ENCODE measurements at places on chromosomes 3 and 15.

DNA sequence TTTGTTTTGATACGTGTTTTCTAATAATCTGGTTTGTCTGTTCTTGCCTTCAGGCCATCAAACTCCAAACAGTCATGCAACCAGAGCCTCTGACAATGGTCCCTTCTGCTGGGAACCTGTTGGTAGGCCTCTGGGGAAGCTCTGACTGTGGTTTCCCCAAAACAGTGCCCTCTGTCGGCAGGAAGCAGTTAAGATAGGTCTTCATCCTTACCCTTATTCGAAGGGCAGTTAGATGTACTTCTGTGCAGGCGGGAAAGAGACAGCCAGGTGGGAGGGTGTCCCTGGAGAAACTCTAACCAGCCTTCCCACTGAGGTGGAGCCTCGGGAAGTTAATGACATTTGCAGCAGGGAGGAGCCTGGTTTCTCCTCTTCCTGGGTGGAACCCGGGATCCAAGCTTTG lies 81.6 kb upstream of the CHMP2B start:
- peak; percentile 53 for DNase-seq

DNA sequence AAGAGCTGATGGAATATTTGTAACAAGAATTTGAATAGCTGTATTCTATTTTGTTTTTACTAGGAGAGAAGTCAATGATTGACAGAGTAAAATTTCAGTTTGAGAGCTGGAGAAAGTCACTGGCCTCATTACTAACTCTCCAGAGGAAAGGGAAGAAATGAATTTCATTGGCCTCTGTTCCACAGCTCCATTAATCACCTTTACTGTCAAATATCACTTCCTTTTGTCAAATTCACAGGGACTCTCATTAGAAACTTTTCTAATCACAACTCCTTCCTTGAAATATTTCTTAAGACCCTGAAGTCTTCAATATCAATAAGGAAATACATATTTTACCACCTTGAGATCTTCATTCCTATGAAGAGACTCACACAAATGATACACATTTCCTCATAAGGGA lies 379.9 kb upstream of the RASGRP1 start:
- DNase-seq: no peak

DNA sequence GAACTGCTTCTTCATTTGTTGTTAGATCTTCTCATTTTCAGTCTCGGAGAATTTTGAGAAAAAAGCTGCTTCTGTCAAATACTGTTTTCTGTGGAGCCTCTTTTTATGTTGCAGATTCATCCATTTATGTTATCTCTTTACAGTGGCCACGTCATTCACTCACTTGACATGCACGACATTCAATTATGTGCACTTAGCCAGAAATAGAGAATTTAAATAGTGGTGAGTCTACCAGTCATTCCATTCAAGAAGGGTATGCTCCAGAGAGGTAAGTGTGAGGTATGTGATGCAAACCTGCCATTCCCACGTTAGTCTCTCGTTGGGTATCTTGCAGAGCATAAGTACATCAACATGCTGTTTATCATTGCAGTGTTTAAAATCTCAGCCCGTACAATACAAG lies 9.8 kb downstream of the ARPP19 start:
- no peak for DNase-seq

GRCh38 chr3:81531263-81531662 lies 230.2 kb downstream of the GBE1 start:
- no peak for DNase-seq

GRCh38 chr3:108297647-108298046 lies 1.3 kb downstream of the HHLA2 start:
- no peak for DNase-seq

DNA sequence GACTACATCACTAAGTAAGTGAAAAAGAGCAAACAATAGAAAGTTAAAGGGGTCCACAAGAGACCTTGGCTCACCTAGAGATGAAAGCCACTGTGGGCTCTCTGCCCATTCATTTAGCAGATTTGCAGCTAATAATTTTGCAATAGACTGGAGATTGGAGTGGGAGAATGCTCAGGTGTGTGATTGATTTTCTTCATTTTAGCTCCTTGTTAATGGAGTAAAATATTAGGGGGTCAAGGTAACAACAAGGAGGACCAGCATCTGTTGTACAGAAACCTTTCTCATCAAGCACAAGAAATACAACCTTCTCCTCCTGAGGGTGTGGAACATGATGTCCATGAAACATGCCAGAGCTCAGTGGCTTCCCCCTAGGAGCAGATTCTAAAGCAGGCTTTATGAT lies 63.2 kb downstream of the TMEM266 start:
- no peak for DNase-seq

DNA sequence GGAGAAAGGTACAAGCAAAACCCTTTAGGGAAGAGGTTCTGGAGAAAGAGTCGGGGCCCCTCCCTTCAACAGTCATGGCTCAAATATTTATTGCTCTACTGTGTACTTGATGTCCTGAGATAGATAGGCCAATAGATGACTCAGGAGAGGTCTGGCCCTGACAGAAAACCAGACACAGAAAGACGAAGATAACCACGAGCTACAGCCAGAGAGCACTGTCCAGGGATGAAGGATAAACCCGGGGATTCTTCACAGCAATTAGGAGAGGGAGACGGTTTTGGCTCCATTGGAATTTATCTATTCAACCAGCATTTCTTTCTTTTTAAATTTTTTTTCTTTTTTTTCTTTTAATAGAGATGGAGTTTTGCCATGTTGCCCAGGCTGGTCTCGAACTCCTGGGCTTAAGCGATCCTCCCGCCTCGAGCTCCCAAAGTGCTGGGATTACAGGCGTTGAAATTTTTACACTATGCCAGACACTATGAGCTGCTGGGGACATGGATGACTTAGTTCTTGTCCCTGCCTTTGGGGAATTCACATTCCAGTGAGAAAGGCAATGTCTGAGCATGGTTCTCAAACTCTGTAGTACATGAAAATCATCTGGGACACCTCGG lies 4.6 kb upstream of the CIDEC start:
- peak; percentile 92 for DNase-seq

- DNase-seq: no peak
Observed at GRCh38 chr15:38690216-38690615, 125.6 kb upstream of the RASGRP1 start.

DNA sequence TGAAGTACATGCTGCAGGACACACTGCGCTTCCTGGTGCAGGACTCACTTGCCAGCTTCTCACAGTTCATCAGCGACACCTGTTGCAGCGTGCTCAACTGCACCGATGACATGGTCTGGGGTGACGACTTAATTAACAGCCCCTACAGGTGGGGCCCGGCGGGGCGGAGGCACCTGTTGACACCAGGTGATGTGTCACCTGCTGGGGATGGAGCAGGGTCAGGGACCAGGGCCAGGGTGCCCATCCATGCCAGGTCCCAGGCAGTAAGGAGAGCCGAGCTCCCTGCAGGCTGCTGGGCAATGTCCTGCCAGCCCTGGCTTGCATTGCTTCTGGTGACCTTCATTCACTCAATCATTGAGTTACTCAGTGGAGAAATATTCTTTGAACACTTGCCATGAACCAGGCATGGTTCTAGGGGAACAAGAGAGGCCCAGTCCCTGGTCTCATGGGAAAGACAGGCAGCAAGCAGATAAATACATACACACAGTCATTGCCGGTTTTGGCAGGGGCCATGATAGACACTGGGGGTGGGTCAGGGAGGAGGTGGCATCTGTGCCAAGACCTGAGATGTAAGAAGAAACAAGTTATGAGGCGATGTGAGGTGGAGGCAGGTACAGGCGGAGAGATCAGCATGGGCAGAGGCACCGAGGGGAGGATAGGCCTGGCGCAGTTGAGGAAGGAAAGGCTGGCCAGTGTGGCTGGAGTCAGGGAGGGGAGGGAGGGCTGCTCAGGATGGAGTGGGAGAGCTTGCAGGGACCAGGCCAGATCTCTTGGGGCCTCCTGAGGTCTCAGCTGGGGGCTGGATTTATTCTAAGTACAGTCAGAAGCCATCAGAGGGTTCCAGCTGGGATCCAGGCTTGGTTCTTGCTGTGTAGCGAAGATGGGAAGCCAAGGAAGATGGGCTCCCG lies 30.8 kb downstream of the DNAH1 start:
- peak; percentile 32 for DNase-seq

- no peak for DNase-seq
Observed at GRCh38 chr3:14684447-14684846, 9.5 kb downstream of the C3orf20 start.

- peak; percentile 28 for DNase-seq
Observed at GRCh38 chr3:56879436-56880215, 77.9 kb upstream of the ARHGEF3 start.

DNA sequence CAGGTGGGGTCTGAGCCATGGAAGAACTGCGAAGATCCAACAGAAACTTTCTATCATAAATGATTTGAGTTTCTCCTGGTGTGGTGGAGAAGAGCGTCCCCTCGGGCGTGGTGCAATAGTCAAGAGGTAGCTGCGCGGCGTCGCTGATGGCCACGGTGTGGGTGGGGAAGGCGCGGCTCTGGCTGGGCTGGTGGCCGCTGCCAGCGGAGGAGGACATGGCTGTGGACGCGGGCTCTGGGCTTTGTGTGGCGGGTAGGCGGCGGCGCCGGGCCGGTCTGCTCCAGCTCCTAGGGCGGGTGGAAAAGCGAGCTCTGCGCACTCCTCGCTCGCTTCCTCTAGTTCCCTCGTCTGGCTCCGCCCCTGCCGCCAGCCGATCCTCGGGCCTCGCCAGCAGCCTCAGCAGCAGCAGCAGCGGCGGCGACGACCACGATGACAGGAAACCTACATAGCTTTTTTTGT lies 5.9 kb downstream of the STARD9 start:
- DNase-seq: peak; percentile 75

GRCh38 chr3:188584162-188584529 lies 430.2 kb downstream of the LPP start:
- peak; percentile 84 for DNase-seq

GRCh38 chr3:187568171-187568570 lies 102.0 kb downstream of the SST start:
- no peak for DNase-seq

GRCh38 chr3:125125821-125126245 lies 70.0 kb upstream of the HEG1 start:
- peak; percentile 58 for DNase-seq

GRCh38 chr15:89111961-89112340 lies 23.7 kb downstream of the ABHD2 start:
- DNase-seq: no peak

DNA sequence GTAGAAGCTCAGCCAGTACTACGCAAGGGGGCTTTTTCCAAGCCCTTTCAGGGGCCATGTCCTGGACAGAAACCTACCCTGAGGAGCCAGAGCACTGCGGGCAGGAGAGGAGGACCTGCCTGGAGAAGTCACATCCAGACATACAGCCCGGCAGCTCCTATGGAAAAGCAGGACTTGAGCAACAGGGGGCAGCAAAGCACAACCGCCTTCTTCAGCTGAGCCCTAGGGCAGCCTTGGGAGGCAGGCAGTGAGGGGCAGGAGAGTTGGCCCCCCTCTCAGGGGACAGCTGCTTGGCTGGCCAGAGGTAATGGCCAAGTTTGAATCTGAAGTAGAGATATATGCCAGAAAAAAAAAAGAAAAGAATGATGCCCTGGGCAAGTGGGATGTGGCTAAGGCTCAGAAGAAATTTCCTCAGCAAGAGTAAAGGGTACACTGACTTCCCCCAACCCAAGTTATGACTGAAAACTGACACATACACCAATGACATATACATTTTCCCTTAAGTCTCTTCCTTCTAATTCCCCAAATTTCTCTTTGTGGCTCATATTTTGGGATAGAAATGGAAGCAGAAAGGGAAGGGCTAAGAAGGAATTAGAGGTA lies 56.9 kb downstream of the CYP19A1 start:
- DNase-seq: peak; percentile 52

- no peak for DNase-seq
Observed at GRCh38 chr3:140540262-140540661, 137.6 kb upstream of the TRIM42 start.

- DNase-seq: no peak
Observed at GRCh38 chr3:19199131-19199530, 50.8 kb downstream of the KCNH8 start.

DNA sequence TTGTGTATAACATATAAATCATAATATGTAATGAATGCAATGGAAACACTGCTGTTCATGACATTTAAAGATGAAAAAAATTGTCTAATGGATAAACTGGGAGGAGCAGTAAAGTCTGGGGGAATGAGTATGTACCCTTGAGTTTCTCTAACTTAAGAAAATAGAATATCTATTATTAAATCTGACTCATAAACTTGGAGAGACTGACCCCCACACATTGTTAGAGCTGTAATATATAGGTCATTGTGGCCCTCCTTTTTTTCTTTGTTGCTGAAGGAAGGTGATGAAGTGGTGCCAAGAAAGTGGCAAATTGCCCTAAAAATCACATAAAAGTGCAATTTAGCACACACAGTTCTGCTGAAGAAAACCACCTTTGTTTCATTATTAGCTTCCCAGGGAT lies 389.8 kb upstream of the RARB start:
- DNase-seq: no peak

DNA sequence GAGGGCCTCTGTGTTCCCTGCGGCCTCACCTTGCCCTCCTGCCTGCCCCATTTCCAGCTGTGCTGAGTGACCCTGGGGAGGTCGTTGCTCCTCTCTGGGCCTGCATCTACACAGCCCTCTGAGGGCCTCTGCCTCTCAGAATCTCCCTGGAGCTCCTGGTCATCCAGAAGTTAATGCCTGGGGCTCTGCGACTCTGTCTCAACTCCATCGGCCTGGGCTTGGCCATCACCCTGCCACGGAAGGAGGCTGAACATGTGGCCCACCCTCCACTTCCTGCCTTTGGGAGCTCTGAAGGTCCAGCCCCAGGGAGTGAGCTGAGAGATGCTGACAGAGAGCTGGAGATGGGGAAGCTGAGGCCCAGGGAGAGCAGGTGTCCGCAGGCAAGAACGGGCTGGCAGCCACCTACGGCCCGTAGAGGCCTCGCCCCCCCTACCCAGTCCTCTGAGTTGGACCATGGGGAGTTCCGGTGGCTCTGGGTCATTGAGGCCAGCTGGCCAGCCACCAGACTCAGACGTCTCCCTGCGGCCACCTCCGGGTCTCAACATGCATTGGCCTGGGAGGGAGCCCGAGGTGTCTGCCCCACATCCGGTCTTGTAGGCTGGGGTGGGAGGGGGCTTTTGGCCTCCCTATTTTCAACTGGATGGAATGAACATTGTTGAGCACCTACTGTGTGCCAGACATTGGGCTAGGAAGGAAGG lies 34.2 kb downstream of the GRIP2 start:
- no peak for DNase-seq

DNA sequence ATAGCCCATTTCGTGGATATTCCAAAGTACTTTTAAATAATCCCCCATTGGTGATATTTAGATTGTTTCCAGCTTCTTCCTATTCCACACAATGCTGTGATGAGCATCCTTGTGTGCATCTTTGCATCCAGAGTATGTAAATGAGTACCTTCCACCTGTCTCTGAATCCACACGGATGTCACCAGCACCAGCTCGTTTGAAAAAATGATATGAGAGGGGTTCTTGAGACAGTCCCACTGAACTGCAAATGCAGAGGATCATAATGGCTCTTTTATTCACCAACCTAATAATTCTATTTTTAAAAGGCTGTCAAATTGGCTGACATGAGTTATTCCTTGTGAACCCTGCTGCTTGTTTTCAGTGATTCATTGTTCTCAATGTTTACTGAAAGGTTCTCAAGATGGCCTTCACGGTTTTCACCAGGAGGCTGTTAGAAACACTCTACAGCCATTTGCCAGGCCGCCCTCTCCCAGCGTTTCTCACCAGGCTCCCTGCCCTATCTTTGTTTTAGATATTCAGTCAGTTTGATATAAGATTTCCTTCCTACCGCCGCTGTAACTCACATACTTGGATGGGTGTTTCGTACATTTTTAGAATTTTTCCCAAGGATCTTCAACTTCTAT lies 96.7 kb upstream of the PTPRG start:
- DNase-seq: no peak
